ENCODE measurements at places on chromosomes 13 and 19. TPM values are rescaled to one million over a fixed set of nuclear protein-coding genes. Genes with fewer than 3 reads are reported as not detected.

- no peaks in the 10 kb centered on the region for H3K36me3 ChIP-seq
- H3K4me1 ChIP-seq, result peaks cover 9% of the 10 kb centered on the region
- peak; percentile 20 for DNase-seq
- no peaks in the 10 kb centered on the region for H3K27me3 ChIP-seq
- no peak overlapping the region for H3K4me3 ChIP-seq
- H3K27ac ChIP-seq, result no peak overlapping the region
These were observed 7.9 kb downstream of the DENND1C start for GRCh38 chr19:6473647-6474046.

The EXOC3L2 gene
- not detected for total RNA-seq

DNA sequence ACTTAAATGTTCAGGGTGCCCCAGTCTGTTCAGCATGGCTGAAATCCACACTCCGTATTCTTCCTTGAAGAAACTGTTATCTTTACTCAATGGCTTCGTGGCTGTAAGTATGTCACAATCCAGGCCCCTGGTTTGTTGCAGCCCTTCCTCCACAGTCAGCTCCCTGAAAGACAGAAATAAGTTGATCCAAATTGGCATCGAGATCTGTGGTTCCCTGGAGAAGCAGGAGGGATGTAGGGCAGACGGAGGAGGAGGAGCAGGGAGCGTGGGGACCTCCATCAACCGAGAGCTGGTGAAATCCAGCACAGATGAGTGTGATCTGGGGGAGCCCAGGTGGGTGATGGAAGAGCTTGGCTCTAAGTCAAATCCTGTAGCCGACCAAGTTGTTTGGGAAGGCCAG, 304 bp downstream of the TSPAN16 start:
- H3K36me3 ChIP-seq, result no peaks in the 10 kb centered on the region
- H3K4me3 ChIP-seq, result no peak overlapping the region
- no peak overlapping the region for H3K27ac ChIP-seq
- no peaks in the 10 kb centered on the region for H3K27me3 ChIP-seq

DNA sequence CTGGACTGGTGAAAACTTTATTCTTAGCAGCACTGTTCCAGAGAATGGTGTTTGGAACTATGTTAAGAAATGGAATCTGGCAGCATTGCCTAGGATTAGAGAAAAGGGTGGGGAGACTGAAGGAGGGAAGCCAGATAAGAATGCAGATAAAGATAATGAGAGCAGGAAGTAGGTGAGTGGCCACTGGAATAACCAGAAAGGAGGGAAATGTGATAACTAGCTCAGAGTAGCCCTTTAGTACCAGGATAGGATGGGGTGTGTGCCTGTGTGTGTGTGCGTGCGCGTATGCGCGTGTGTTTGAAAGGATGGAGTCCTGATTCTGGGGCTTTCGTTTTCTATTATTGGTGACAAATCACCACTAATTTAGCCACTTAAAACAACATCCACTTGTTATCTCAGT, 33.4 kb upstream of the FRY start:
- DNase-seq, result peak; percentile 70
- no peaks in the 10 kb centered on the region for H3K36me3 ChIP-seq
- no peak overlapping the region for H3K4me3 ChIP-seq
- H3K27ac ChIP-seq, result no peak overlapping the region
- H3K4me1 ChIP-seq, result peaks cover 33% of the 10 kb centered on the region

- no peaks in the 10 kb centered on the region for H3K4me1 ChIP-seq
- no peak overlapping the region for H3K4me3 ChIP-seq
- DNase-seq, result peak; percentile 75
- H3K27me3 ChIP-seq, result peaks cover 4% of the 10 kb centered on the region
These were observed 53.2 kb upstream of the SHKBP1 start for GRCh38 chr19:40523322-40524047.

DNA sequence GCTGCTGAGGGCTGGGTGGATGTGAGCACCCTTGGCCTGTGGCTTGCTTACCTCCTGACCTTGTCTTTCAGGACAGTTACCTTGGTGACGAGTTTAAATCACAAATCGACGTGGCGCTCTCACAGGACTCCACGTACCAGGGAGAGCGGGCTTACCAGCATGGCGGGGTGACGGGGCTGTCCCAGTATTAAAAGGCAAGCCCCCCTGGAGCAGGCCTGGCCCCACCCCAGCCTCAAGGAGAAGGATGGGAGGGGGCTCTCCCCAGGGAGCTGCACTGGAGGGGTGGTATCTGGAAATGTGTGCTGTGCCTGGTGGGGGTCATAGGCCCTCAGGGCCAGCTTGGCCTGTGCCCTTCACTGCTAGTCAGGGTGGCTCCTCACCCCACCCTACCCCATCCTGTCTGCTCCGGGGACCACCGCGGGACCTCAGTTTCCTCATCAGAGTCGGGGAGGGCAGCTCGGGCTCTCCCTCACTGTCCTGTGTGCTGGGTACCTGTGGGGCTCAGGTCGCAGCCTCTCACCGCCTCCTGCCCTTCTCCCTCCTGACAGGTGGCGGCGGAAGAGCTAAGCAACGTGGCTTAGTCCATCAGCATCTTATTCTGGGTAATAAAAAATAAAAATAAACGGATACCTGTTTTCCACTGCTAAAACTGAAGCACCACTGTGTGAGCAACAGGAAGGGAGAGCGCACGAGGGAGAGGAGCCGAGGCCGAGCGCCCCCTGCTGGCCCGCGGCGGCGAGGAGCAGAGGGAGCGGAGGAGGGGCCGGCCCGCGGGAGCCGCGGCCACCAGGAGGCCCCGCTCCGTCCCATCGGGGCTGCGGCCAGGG, 29.8 kb downstream of the CERS1 start:
- no peaks in the 10 kb centered on the region for H3K27me3 ChIP-seq
- peaks cover 29% of the 10 kb centered on the region for H3K36me3 ChIP-seq
- H3K4me1 ChIP-seq, result 0 out of 2 replicates have a peak, but pooled peaks cover 6% of the 10 kb centered on the region
- no peak overlapping the region for H3K4me3 ChIP-seq

DNA sequence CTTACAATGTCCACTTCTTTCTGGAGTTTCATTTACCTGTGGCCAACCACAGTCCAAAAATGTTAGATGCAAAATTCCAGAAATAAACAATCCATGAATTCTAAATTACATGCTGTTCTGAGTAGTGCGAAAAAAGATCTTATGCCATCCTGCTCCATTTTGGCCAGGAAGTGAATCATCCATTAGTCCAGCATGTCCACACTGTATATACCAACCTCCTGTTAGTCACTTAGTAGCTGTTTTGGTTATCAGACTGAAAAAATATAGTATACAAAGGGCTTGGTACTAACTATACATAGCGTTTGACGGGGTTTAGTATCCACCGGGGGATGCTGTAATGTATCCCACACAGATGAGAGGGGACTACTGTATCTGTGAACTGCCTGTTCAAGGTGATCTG, 618.0 kb upstream of the ARGLU1 start:
- H3K36me3 ChIP-seq, result no peaks in the 10 kb centered on the region
- no peak overlapping the region for H3K27ac ChIP-seq
- DNase-seq, result no peak
- H3K27me3 ChIP-seq, result no peaks in the 10 kb centered on the region

DNA sequence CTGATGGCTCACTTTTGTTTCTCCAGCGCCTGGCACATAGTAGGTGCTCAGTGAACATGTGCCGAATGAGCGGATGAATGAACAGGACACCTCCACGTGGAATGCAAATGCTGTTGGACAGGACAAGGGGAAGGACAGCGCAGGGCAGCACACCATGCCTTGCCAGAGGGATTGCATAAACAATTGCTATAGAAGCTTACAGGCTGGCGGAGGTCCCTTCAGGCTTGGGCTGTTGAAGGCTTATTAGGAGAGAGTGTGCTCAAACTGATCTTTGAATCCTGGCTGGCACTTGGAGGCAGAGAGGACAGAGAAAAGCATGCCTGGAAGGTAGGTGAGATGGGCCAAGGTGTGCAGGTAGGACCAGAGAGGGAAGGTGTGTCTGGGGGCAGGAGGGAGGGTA, 35.9 kb upstream of the ZNF536 start:
- H3K36me3 ChIP-seq, result no peaks in the 10 kb centered on the region
- no peaks in the 10 kb centered on the region for H3K4me1 ChIP-seq
- no peak overlapping the region for H3K27ac ChIP-seq
- peaks cover 52% of the 10 kb centered on the region for H3K27me3 ChIP-seq
- H3K4me3 ChIP-seq, result no peak overlapping the region
- DNase-seq, result no peak

The ZC3H4 gene
- total RNA-seq, result 41.6 TPM

The LILRA1 gene
- total RNA-seq, result not detected
